ENCODE measurements at places on chromosomes 11 and 22.

- DNase-seq = no peak
Measured at GRCh38 chr11:33063326-33063881, 24.0 kb downstream of the TCP11L1 start.

GRCh38 chr11:12234221-12234620, 123.8 kb downstream of the MICAL2 start:
- no peak for DNase-seq

DNA sequence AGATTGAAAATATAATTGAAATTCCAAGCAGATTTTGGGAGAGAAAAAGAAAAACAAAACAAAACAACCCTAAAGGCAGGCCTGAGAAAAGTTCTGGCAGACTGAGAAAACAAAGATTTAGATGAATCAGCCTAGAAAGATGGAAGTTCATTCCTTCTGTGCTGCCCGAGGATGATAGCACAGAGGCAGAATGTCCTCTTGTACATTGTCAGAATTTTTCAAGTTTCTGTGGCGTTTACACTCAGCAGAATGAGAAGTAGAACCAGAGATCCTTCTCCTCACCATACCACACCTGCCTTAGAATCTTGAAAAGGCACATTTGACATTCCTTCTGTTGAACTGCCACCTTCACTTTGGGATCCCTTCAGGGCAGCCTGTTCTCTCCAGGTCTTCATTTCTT, 62.5 kb upstream of the IZUMO1R start:
- DNase-seq = no peak

- DNase-seq = no peak
Measured at GRCh38 chr11:132057266-132057665, 686.9 kb downstream of the NTM start.

DNA sequence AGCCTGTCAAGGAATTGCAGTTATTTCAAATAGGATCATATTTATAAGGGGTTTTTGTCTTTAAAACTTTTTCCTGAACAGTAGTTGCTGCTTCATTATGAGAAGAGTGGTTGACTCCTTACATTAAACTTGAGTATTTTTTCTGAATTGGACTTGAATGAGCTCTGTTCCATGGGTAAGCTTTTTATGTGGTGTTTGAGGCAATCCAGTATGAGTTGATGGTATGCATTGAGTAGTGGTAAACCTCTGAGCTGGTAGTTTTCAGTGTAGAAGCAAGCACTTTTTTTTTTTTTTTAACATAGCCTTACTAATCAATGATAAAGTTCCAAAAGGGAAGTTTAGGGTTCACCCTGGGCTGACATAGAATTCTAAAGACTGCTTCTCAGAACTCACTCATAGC, 3.4 kb downstream of the KMT2A start:
- no peak for DNase-seq

DNA sequence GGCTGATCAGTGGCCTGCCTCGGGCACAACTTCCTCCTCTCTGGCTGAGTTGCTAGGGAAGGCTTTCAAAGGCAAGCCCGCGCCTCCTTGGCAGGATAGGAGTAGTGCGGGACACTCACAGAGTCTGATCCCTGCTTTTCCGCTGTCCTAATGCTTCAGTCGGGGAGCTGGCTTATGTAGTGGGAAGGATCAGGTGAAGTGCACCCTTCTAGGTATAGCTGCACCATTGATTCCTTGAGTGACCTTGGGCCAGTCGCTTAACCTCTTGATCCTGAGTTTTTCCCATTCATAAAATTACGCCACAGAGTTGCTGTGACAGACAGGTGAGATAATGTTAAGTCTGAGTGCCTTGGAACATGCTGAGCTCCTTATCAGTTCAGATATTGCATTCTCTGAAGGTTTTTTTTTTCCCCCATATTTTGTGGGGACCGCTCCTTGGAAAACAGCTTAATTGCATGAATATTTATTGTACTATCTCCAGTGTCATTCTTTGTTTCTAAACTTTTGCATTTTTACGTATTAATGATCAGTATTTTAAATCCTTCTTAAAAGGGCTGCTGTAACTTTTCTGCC, 961 bp downstream of the IPO7 start:
- no peak for DNase-seq

- no peak for DNase-seq
Measured at GRCh38 chr11:62182147-62182891, 7.7 kb upstream of the SCGB1D1 start.

DNA sequence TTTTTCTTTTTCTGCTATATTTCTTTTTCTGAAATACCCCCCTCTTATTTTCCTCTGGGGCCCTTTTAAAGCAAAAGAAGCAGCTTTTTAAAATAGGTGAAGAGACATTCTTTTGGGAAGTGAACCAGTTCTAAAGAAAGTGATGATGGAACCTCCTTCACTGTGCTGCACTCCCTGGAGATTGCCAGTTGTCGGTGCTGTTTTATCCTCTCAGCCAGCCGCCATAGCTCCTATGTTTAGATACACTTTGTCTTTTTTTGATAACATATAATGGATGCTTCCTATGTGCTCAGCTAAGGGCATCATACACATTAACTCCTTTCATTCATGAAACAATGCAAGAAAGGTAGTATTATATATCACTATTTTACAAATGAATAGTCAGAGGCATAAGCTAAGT, 14.0 kb downstream of the CFAP300 start:
- DNase-seq = no peak

GRCh38 chr11:122646549-122647340, 8.8 kb upstream of the UBASH3B start:
- DNase-seq = no peak

- no peak for DNase-seq
Measured at GRCh38 chr11:114556135-114556534, 3.5 kb downstream of the NXPE1 start.

DNA sequence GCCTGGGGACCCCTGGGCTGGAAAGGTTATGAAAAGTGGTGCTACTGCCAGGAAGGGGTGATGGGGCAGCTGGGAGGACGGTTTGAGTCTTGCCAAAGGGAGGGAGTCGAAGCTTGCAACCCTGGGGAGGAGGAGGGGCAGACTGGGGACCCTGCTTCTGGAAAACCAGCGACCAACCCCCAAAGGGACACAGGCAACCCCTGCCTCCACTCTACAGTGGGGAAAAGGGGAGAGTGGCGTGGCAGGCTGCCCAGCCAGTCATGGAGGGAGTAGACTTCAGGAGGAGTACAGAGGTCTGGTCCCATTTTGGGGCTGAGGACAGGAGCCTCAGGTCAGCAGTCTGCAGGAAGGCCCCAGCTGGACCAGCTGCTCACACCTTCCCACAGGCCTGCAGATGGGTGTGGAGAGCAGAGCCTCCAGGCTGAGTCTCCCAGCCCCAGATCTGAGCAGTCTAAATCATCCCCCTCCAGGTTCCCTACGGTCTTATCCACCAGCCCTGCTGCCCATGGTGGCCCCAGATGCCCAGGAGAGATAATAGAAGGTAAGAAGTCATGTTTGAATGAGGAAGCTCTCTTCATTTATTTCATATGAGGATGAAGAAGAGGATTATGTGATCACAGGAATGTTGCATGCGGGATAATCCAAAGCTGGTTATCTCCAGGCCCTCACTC, 3.3 kb downstream of the DDT start:
- DNase-seq = no peak
